ENCODE measurements at places on chromosomes 16 and 17. TPM values are rescaled to one million over a fixed set of nuclear protein-coding genes. Genes with fewer than 3 reads are reported as not detected.

DNA sequence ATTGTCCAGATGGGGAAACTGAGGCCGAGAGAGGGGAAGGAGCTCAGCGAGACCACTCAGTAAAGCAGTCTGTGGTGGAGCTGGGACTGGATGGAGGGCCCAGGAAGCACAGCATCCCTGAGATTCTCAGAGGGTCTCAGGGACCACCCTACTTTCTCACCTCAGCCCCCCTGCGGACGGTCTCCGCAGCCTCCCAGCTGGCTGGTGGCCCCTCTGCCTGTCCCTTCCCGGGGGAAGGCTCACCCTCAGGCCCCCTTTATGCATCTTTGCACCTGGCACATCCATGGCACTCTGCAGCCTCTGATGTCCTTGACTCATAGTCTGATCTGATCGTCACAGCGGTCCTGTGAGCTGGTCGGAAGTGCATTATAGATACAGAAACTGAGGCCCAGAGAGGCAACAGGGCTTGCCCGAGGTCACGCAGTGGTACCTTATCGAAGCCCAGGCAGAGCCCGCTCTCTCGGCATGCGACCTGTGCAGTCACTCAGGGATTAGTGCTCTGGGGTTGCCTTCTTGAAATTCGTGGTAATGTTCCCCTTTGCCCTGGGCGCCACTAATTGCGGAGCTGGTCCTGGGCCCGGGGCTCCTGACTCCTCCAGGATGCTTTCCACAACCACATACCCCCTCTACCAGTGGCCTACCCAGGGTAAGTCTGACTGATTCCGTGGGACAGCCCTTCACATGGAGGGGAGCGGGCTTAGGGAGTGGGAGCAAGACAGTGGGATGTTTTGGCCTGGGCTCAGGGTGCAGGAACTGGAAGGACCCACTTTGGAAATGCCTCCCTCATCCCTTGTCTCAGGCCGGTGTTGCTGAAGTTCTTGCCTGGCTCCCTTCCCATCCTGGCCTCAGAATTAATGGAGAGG lies 24.4 kb downstream of the RAB11FIP4 start:
- DNase-seq = no peak

DNA sequence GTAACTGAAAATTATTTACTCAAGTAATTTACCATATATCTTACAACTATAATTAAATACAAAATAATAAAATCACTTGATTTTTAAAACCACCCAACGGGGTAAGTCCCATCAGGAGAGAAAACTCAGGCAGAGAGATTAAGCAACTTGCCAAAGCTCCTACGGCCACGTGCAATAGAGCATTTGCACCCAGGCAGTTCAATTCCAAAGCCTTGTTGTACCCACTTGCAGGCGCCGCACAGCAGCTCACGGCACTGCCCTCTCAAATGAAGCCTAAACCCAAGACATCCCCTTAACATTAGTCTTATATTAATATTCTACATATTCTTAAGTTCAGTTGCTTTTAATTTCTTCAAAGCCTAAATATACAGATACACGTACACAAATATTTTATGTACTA lies 75.7 kb downstream of the SPAG9 start:
- DNase-seq = no peak

DNA sequence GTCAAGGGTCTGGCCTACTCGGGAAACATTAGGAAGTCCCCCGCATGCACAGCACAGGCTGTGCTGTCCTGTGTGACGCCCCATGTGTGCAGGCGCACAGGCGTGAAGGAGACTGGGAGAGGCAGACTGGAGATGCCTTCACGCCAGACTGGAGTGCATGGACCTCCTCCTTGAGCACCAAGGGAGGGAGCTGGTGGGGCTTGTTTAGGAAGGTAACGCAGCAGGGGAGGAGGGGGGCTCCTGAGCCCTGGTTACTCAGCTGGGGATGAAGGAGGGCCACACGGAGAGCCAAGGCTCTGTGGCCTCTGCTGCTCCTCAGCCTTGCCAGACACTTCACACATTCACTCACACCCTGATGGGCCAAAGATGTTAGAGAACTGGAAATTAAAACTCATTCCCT lies 7.7 kb downstream of the HSDL1 start:
- DNase-seq = no peak

The MVP gene
- total RNA-seq = 186 TPM

The SGCA gene
- total RNA-seq = not detected

DNA sequence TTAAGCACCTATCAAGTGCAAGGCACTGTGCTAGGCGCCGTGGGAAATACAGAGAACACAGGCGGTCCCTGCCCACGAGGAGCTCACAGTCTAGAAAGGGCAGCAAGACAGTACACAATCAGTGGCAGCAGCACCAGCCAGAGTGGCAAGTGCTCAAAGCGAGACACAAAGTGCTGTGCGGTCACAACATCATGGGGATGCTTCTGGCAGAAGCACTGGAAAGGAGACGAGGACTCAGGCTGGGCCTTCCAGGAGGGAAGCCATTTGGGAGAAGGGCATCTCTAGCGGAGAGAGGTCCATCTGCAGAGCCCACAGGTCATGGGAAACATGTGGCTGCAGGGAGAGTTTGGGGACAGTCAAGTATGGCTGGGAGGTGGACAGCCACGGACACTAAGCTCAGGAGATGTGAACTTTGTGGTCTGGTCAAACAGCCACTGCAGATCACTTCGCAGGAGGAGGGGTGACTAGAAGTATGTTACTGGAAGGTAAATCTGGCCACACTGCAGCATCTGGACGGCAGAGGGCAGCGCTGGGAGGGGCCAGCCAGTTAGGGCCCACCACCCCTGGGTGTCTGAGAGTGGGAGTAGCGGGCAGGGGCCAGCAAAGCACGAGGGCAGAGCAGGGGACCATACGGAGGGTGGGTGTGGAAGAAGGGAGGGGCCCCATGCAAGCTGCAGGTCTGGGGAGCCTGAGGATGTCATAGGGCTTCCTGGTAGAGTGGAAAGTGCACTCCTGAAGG lies 71.1 kb downstream of the N4BP1 start:
- DNase-seq = no peak

All from M059J (cell line).